T-cell (primary cell): ENCODE measurements at places on chromosomes 7 and 10. TPM values are rescaled to one million over a fixed set of nuclear protein-coding genes. Genes with fewer than 3 reads are reported as not detected.

Gene CD36
- total RNA-seq, result 0.44 TPM

Gene ANK3
- total RNA-seq, result 56.7 TPM

DNA sequence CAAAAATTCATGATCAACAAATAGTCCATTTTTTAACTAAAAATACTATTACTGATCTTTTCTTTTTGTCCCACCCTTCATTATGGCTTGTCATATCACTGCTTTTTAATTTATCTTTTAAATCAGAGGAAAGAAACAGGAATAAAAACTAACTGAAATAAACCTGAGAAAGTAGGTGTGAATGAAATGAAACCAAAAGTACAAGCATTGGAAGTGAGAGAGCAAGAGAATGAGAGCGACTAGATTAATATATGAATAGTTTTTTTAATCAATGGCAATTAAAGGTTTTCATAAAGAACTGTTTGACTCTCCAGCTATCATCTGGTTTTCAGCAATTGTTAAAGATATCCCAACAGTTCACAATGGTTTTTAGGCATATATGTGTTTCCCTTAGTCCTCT lies 137.8 kb downstream of the SPAG6 start:
- no peak for DNase-seq

- no peak for DNase-seq
These were observed 2.2 kb downstream of the MAP3K8 start for GRCh38 chr10:30436191-30436611.

GRCh38 chr7:137045573-137045972 lies 177.1 kb downstream of the CHRM2 start:
- no peak for DNase-seq

Gene SUN3
- 0.59 TPM for total RNA-seq

- no peak for DNase-seq
These were observed 294.3 kb downstream of the RPS24 start for GRCh38 chr10:78327778-78328591.

GRCh38 chr7:80666376-80666775 lies 27.9 kb downstream of the CD36 start:
- no peak for DNase-seq

Gene RBP4
- not detected for total RNA-seq

Gene CFTR
- total RNA-seq, result 0.53 TPM

DNA sequence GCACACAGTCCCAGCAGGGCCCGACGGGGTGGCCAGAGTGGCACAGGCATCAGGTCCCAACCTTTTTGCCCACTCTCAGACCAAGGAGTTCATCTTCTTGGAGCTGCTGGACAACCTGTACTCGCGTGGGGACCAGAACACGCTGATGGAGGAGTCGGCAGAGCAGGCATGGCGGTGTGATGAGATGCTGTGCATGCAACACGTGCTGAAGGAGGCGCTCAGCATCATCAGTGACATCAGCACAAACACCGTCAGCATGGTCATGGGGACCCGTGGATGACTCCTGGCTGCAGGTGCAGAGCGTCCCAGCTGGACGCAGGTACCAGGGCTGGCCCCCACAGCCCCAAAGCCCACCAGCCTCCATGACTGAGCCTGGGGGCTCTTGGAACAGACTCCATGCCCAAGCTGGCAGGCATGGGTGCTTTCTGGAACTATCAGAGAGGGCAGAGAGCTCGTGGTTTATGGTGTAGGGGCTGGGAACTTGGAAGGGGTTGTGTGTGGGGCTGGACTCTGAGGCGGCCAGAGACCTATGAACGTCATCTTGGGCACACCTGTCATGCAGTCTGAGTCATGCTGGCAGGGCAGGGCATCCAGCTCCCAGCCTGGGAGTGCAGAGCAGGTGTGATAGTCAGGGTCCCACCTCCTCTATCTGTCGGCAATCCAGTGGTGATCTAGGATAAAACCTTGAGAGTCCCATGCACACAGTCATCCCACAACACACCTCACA lies 8.2 kb upstream of the MTPAP start:
- no peak for DNase-seq

Gene C7orf33
- not detected for total RNA-seq
